ENCODE measurements at places on chromosomes 12 and 14.

DNA sequence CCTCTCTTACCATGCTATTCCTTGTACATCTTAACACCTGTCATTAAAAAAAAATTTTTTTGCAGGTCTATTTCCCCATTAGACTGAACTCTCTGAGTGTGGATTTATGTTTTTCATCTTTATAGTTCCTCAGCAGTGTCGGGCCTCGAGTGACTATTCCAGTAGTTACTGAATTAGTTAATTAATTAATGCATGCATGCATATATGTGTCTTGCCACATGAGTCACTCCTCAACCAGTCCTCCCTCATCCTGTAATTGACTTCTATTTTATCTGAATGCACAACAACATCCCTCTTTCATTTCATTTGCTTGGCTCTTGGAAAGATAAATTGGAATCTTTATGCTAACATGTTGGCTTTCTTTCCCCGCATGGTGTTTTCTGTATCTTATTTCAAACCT lies 35.6 kb downstream of the ERG28 start:
- no peak for DNase-seq

GRCh38 chr14:54568821-54569595 lies 2.1 kb downstream of the SAMD4A start:
- peak; percentile 40 for DNase-seq

GRCh38 chr12:78384541-78384940 lies 480.0 kb upstream of the SYT1 start:
- DNase-seq = no peak

DNA sequence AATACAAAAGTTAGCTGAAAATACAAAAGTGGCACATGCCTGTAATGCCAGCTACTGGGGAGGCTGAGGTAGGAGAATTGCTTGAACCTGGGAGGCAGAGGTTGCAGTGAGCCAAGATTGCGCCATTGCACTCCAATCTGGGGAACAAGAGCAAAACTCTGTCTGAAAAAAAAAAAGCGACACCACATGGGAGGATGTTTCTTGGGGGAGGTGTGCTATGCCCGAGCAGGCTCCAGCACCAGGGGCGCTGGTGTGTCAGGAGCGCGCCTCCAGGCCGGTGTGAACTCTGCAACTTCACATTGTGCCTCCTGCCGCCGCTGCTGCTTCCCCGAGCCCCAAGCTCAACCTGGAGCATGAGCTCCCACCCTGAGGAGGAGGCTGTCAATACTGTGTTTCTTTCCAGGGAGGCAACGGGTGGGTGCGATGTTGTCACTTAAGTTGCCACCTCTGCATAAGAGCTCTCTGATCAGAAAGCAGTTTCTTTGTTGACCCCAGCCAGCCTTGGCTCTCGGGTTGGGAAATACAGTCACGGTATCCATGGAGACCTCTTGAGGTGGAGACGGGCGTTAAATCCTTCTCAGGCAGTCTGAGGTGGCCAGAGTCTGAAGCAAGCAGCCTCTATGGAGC lies 18.9 kb downstream of the DEGS2 start:
- DNase-seq = no peak

GRCh38 chr12:42447371-42447786 lies 121.4 kb downstream of the PPHLN1 start:
- DNase-seq = no peak

- DNase-seq = no peak
Observed at GRCh38 chr12:19829100-19829853, 390.0 kb downstream of the AEBP2 start.

DNA sequence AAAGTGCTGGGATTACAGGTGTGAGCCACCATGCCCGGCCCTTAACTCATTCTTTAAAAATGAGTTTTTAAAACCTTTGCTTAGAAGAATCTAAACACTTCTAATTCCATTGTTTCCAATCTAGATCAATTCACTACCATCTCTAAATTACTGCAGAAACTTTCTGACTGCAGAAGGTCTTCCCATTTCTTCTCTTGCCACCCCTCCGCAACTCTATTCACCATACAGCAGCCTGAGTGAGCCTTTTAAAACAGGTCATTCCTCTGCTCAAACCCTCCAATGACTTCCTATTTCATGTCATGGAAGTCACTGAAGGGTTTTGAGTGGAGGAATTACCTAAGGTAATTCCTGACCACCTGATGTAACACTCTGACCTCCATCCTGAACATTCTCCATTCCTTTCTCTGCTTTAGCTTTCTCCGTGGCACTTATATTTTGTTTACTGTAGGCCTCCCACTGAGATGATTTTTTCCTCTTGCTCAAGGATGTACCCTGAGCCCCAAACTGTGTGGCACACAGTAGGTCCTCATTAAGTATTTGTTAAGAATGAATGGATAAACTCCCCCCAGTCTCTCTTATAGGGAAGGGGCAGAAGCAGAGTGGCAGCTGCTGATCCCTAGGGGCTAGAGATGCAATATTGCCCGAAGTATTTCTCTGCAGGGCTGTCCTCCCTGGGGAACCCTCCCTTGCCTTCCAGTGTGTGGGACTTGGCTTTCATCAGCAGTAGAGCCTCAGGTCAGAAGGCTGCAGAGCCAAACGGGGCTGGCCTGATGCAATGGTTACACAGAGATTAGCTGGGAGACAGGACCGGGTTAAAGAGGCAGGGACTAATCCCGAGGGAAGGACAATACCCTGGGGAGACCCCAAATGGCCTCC lies 1.2 kb downstream of the DDIT3 start:
- peak; percentile 68 for DNase-seq

All from AG10803 (cell line).